ENCODE measurements at places on chromosomes 4 and X. TPM values are rescaled to one million over a fixed set of nuclear protein-coding genes. Genes with fewer than 3 reads are reported as not detected.

The ARAP2 gene
- total RNA-seq, result 97.4 TPM

The SYTL5 gene
- not detected for total RNA-seq

The SLC9B2 gene
- 19.7 TPM for total RNA-seq

The P2RY4 gene
- not detected for total RNA-seq

The GLRB gene
- not detected for total RNA-seq

The GAGE12H gene
- not detected for total RNA-seq

The CHRNA9 gene
- not detected for total RNA-seq

The NXF2B gene
- total RNA-seq, result not detected

The MAOA gene
- 0.09 TPM for total RNA-seq

The RASL11B gene
- not detected for total RNA-seq

The ZBTB33 gene
- 34.6 TPM for total RNA-seq

The SUV39H1 gene
- 8.7 TPM for total RNA-seq

The GLRA3 gene
- not detected for total RNA-seq

The RASSF6 gene
- 0.81 TPM for total RNA-seq

The RBM46 gene
- total RNA-seq, result not detected

The CNKSR2 gene
- 8.6 TPM for total RNA-seq

The KLF8 gene
- 5.4 TPM for total RNA-seq

The SGMS2 gene
- 0.28 TPM for total RNA-seq

The SORBS2 gene
- total RNA-seq, result not detected

The GYPA gene
- not detected for total RNA-seq

The CCSER1 gene
- 2.0 TPM for total RNA-seq

The IQCM gene
- not detected for total RNA-seq

The SPATA4 gene
- total RNA-seq, result not detected

The GPR34 gene
- 0.28 TPM for total RNA-seq

The GYPB gene
- not detected for total RNA-seq
